ENCODE measurements at places on chromosomes 4 and X.

DNA sequence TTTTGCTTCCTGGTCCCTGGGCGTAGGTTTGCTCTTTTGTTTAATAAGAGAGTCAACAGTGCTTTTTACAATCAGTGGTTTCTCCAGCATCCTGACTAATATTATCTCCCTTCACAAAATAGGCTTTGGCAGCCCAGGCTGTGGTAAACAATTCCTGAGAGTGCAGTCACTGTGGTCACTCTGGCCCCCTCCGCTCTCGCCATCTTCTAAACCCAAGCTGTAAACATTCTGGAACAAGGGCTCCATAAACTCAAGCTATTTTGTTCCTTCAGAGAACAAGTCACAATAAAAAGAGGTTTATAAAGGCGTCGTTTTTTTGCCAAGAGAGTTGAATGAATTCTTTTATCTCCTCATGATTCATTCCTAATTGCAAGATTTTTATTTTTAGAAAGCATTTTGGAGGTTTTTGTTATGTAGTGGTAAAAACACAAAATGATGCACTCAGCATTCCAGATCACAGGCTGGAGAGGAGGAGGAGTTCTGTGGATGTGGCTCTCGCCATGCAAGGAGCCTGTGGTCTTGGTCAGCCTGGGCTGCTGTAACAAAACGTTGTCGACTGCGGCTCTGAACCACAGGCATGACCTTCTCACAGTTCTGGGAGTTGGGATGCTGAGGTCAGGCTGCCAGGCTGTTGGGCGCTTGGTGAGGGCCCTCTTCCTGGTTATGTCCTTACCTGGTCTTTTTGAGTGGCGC is 486.4 kb upstream of the FAT1 start:
- peak; percentile 66 for DNase-seq

GRCh38 chrX:37692918-37693317 is 7.3 kb downstream of the XK start:
- DNase-seq, result peak; percentile 39

GRCh38 chrX:54182864-54183613 is at the start of gene FAM120C:
FAM120C (minus strand) TSS chrX:54183254; CDS start chrX:54183198, 56 bp downstream.
- peak; percentile 77 for DNase-seq

DNA sequence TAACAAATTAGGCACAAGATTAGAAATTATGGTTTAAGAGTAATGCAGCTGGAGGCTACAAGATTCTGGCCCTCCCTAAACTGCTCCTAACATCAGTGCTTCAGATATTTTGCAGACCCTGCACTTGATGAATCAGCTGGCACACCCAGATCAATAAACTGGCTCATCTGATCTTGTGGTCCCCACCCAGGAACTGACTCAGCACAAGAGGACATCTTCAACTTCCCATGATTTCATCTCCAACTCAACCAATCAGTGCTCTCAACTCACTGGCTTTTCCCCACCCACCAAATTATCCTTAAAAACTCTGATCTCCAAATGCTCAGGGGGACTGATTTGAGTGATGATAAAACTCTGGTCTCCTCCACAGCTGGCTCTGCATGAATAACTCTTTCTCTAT is 21.7 kb upstream of the TMEM33 start:
- DNase-seq, result no peak

DNA sequence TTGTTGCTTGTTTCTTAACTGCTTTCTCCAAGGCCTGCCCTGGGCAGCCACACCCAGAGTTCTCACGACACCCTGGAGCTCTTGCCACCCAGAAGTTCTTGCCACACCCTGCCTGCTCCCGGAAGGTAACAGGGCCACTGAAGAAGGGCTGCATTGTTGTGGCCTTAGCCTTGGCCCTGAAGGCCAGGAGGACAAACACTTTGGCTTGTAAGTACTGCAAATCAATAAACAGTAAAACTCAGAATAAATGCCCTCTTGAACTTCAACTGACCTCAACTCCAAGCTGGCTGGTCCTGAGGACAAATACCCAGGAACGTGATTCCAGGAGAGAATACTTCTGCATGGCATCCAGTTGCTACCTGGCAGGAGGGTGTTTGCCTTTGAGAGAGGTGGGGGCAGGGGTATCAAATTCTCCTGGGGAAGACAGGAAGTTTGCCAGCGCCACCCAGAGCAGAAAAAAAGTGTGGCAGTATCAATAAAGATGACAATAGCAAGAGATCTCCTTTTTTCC is 54.1 kb downstream of the TLR10 start:
- no peak for DNase-seq

DNA sequence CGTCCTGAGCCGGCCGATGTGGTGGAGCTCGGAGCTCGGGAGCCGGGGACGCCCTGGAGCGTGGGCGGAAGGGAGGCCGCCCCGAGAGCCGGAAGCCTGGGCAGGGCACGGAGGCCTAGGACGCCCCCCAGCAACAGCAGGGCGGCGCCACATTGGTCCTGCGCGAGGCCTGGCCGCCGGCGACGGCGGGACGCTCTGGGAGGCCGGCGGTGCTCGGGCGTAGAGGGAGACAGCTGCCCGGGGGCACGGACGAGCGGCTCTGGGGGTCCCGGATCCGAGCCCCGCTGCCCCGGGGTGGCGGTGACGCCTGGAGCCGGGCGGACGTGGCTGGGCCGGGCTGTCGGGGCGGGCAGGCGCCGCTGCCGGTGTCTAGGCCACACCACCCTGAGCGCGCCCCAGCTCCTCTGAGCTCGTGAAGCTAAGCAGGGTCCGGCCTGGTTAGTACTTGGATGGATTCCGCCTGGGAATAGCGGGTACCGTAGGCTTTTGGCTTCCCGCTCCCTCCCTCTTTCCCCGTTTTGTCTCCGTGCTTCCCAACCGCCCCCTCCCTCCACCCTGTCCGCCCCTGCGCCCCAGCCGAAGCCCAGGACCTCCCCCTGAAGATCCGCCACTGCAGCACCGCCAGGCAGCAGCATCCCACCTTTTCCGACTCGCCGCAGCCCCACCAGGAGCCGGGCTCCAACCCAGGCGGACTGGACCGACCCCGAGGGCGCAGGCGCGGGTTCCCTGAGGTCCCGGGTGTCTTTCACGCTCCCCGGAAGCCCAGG is 12.1 kb downstream of the FRG2 start:
- no peak for DNase-seq

GRCh38 chr4:71304289-71304850 is 34.5 kb upstream of the SLC4A4 start:
- DNase-seq, result no peak

DNA sequence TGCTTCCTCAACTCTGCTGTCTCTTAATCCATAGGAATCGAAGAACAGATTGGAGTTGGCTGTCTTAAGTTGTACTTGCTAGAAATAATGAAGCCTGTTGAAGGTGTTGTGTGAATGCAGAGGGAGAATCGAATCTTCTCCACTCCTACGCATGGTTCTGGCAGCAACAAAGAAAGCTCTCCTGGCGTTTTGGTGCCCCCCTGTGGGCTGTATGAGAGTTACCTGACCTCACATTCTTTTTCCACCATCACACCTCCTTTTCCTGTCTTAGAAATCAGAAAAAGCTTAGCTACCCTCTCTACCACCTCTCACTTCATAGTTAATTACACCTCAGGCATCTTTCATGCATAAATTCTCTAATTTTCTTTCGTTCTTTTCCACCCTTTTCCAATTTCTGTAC is 16.3 kb downstream of the KLF8 start:
- peak; percentile 24 for DNase-seq

GRCh38 chr4:77776182-77777134 is 42.7 kb downstream of the CNOT6L start:
- no peak for DNase-seq

GRCh38 chrX:47327902-47328301 is 42.5 kb upstream of the ZNF157 start:
- no peak for DNase-seq

DNA sequence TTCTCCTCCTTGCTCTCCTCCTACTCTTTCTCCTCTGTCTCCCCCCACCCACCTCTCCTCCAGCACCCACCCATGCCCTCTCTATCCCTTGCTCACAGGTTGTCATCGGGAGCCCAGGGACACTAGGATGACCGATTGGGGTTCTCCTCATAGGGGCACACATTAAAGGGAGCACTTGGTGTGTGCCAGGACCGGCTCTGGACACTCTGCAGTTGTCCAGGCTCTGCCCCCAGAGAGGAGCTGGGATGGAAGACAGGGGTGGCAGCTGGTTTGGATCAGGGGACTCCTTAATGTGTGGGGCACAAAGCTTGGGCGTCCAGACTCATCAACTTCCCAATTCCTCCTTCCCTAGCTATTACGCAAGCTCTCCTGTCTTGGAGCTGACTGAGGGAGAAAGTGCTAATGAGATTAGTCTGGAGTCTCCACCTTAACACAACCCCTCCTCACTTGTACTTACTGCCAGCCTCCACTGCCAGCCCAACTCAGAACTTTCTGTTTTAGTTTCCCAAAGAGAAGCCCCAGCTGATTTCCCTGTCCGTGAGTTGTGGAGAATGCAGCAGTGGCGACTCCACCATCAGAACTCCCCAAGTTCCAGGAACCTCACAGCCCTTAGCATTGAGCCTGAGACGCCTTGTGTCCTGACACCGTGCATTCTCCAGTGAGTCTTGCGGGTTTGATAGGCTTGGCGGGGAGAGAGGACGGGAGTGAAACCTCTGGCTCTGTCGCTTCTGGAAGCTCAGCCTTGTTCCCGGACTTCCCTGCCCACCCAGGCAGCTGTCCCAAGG is 52.2 kb downstream of the CXorf49B start:
- DNase-seq, result no peak

DNA sequence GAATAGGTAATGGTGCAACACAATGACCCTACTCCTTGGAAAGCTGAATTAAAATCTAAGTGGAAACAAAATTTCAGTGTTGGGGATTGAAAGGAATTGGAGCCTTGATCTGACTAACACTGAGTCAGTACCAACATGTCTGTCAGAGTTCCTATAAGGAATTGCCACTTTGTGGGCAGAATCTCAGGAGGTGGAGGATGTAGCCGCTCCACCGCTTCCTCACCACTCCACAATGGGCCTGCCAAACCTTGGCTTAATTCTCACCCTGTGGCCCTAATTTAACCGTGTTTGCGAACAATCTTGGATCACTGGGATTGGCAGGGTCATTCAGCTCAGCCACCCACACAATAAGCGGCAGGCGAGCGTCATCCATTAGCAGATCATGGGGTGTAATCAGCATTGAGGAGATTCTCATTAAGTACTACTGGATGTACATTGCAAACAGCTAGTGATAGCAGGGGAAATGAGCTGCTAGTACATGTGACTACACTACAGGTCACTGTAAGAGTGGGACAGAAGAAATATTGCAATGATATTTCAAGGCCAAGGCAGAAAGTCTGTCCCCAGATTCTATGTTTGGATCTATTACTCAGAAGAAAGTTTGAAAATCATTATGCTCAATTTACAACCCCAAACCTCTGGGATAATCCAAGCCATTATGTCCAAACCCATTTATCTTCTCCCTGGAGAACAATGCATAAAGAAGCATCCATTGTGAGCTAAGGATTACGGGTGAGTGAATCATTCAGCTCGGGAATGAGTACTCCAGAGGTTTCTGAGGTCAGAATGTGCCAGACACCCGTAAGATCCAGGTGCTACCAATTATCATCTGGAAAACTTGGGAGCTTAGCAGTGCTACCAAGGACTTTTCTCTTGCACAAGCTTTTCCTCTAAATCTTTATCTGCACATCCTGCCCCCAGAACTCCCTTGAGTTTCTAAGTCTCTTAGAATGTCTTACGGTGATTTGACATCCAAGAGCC is 5.8 kb downstream of the SRPX start:
- peak; percentile 73 for DNase-seq

DNA sequence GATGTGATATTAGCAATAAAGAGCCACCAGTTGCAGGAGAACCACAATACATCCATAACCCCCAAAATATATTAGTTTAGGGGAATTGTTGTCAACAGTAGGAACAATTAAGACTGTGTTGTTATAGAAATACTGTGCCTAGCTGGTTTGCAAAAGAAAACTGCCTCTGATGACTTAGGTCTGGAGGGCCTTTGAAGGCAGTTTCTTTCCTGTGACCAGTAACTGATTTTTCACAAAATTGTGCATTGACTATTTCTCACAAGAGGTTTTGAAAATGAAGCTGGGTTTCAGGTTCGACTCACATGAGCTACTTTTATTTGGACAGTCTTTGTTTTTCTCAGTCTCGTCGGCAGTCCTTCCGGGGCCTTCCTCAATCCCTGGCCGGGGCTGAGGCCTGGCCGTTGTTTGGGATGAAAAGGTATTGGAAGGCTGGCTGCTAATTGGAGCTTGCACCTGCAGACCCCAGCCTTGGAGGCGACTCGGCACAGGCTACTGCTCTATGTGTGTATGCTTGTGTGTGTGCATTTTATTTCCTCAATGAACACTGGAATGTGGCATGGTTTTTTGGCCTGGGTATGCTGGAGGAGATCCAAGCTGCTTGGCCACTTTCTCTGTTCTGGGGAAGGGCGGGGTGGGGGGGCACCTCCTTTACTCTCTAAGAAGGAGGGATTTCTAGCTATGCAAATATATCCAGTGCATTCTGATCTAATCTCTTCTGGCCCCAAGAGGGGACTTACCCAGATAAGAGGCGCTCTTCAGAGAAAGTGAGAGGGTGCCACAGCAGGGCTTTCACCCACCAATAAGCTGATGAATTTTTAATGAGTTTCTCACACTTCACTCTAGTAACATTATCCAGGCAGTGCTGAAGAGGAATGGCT is 49.5 kb upstream of the LNX1 start:
- no peak for DNase-seq

DNA sequence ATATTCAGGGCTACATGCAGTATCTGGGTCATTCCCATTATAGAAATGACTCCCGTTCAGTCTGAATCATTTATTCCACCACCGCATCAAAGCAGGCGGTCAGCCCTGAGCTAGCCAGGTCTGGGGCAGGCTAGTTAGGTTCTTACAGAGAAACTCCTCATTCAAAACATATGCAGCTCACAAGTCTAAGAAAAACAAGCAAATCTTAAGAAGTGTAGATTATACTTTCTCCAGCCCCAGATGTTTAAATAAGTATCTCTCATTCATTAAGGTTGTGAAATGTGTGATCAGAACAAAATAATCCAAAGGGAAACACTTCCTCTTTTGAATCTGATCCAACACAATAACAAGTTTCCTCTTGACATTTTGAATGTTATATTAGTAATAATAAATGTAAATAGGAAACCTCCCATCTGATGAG is 441.9 kb downstream of the INPP4B start:
- DNase-seq, result peak; percentile 40

Data from fibroblast of skin of back (primary cell).